ENCODE measurements at places on chromosomes 4 and X.

- DNase-seq: no peak
Observed at GRCh38 chrX:147565237-147565636, 346.5 kb upstream of the FMR1 start.

- no peak for DNase-seq
Observed at GRCh38 chr4:1008840-1009541, 2.4 kb upstream of the FGFRL1 start.

- DNase-seq: no peak
Observed at GRCh38 chr4:174464949-174465348, 57.3 kb downstream of the HPGD start.

DNA sequence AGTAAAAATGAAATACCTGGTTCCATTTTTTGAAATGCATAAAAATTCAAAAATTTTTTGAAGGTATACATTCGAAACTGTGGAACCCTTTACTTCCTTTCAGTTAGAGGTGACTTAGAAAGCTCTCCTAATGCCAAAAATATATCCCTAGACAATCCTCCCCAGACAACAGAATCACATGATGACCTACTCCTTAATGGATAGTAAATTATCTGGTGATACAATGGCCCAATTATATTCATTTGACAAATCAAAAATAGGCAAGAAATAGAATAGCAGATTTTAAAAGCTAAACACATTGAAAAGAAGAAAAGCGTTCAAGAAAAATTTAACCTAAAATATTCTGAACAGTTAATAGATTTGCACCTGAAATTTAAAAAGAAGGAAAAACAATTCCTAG is 3.5 kb upstream of the UGT2A2 start:
- no peak for DNase-seq

DNA sequence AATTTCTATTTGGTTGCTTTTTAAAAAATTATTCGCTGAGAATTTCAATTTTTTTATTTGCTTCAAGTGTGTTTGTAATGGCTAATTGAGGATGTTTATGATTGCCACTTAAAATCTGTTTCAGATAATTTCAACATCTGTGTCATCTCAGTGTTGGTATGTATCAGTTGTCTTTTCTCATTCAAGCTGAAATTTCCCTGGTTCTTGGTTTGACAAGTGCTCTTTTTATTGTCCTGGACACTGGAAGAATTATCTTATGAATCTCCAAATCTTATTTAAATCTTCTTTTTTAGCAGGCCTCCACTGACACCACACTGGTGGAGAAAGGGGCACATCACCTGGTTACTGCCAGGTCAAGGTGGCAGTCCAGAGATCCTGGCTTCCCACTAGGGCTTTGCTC is 21.5 kb downstream of the CHST7 start:
- no peak for DNase-seq

Measured in T-helper 1 cell (primary cell).